ENCODE measurements at places on chromosomes 5 and 9.

DNA sequence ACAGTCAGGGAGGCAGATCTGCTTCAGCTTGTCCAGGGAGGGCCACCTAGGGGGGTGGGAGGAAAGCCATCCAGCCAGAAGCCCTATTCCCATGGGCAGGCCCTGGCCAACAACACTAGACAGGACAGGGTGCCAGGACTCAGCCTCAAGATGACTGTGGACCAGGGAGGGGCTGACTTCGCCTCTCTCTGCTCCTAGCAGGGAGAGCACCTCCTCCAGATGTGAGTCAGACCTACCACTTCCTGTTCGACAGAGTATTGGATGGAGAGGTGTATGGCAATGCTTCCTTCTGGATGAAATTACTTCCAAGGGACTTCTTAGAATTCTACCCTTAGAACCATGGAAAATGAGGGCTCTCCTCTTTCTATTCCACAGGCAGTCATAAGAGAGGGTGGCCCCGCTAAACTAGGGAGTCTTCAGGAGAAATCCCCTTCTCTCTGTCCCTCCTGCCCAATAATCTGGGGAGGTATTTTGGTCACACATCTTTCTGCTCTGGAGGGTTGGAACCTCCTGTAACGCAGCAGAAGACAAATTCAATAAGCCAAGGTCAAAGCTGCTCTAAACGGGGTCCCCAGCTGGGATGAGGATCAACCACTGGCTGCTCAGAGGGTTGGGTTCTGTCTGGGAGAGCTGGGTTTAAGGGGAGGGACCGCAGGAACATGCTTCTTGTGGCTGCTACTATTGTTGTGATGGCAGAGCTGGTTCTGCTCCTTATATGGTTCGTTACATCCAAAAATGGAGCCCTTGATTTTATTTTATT is 23.2 kb upstream of the RCL1 start:
- no peak for DNase-seq

- no peak for DNase-seq
These were observed 102.4 kb downstream of the ELAVL2 start for GRCh38 chr9:23723672-23724071.

- DNase-seq, result no peak
These were observed 2112.2 kb upstream of the C9orf72 start for GRCh38 chr9:29685531-29685930.

GRCh38 chr5:129691220-129691619 is 56.7 kb upstream of the MINAR2 start:
- DNase-seq, result no peak

DNA sequence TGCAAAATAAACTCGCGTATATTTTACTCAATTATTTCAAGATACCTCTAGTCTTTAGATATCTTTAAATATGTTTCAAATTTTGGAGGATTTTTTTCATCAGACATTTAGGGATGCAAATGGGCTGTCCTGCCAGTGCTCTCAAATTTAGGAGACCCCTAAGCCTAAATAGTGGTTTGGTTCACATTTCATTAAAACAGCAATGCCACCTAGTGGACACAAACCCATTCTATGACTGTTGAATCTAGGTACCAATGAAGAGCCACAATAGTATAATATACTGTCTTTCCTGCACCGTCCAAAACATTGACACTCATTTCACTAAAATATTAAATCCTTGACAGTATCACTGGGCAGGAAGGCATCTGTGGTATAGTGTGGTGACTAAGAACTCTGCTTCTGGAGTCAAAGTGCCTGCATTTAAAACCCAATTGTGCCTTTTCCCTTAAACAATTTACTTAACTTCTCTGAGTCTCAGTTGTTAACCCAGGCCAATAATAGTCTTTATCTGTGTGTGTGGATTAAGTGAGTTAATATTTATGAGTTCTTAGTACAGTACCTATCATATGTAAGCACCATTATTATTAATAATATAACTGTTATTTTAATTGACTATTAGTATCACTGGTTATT is 148.0 kb downstream of the RORB start:
- DNase-seq, result no peak

- no peak for DNase-seq
These were observed 3.6 kb downstream of the PAEP start for GRCh38 chr9:135565141-135565628.

DNA sequence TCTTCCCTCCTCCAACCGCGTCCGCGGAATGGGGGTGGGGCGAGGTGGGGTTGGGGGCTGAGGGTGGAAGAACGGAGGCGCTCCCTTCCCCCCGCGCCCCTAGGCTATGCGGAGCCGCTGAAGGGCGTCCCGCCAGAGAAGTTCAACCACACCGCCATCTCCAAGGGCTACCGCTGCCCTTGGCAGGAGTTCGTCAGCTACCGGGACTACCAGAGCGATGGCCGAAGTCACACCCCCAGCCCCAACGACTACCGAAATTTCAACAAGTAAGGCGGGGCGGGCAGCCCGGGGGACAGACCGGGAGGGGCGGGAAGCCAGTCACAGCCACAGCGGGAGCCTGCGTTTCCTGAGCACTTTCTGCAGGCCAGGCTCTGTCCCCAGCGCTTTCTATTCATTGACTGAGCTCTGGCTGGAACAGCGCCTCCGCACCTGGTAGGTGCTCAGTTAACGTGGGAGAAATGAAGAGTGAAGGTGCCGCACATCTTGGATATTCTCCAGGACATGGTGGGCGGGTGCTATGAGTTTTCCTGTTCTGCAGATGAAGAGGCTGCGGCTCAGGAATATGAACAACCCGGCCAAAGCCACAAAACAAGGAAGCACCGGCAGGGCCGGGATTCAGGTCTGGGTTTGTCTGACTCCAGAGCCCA is 11.3 kb downstream of the MYOZ3 start:
- DNase-seq, result peak; percentile 8

GRCh38 chr9:70801181-70801829 is 320.1 kb downstream of the TRPM3 start:
- no peak for DNase-seq

Measured in CD4-positive, alpha-beta T cell treated with Interleukin-2 at 100 ng/mL for 4 hours (primary cell).